CD8-positive, alpha-beta memory T cell (primary cell): ENCODE measurements at places on chromosomes 5 and 9. TPM values are rescaled to one million over a fixed set of nuclear protein-coding genes. Genes with fewer than 3 reads are reported as not detected.

NUTM2G gene
- total RNA-seq: not detected

ALDH1B1 gene
- 27.6 TPM for total RNA-seq

N4BP3 gene
- total RNA-seq: 5.2 TPM

DNA sequence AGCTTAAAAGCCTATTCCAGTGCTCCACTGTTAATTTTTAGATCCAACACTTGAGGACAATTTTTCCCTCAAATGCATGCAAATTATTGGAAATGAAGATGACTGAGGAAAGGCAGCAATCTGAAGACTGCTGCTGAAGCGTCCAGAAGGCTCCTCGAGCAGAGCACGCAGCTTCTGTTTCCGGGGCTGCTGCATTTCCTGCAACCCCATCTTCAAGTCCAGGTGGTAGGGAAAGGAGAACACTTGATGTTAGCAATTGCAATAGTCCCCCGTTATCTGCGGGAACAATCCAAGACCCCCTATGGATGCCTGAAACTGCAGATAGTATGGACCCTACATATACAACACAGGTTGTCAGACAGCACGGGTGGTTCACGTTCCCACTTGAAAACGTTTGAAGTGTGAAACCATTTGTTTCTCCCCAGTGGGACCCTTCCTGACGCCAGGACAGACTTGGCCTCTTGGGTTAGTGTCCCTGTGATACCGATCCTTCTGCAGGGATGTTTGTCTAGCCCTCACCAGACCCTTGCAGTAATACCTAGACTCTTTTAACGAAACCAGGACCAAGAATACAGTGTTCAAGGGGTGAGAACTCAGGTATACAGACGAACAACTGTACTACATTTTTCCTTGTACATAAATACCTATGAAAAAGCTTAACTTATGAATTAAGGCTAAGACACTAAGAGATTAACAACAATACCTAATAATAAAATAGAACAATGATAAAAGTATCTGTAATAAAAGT is 152.3 kb downstream of the HSD17B3 start:
- no peak for DNase-seq

DNA sequence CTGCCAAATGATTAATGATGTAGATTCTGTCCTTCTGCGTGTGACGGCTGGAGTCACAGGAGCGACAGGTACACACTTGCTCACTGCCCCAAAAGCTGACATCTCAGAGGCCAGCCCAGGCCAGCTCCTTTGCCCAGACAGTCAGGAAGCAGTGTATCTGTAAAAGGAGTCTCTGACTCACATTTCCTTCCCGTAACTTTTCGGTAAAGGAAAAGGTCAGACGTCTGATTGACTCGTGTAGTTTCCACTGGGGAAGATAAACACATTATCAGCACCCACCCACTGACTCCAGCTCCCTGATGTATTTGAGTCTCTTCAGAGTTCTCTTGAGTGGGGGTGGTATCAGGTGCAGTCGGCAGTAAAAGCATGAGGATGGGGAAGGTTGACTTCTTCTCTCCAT is 64.4 kb upstream of the WWC1 start:
- DNase-seq: no peak

GRCh38 chr5:110738503-110738811 is 350 bp upstream of the SLC25A46 start:
- no peak for DNase-seq

- DNase-seq: no peak
These were observed 39.9 kb downstream of the NEURL1B start for GRCh38 chr5:172680921-172681320.

- DNase-seq: no peak
These were observed 4.6 kb downstream of the SIT1 start for GRCh38 chr9:35646153-35646532.

- DNase-seq: no peak
These were observed 4.4 kb upstream of the DIAPH1 start for GRCh38 chr5:141623186-141623585.

GRCh38 chr5:42495914-42496313 is 72.7 kb downstream of the GHR start:
- DNase-seq: no peak

DNA sequence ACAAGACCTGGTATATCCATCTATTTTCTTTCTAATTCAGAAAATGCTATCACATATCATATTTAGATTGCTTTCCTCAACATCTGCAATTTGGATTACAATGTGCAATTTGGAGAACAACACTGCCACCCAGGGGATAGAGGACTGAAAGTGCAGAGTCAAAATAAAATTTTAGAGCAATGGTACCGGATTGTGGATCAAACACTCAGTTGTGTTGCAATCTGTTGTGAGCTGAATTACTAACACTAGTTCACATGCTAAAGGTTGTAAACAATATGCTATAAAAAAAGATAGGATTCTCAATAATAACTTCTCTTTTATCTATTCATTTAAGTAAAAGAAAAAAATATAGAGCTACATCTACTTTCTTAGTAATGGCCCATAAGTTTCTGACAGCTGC is 11.9 kb upstream of the SRFBP1 start:
- DNase-seq: no peak

DNA sequence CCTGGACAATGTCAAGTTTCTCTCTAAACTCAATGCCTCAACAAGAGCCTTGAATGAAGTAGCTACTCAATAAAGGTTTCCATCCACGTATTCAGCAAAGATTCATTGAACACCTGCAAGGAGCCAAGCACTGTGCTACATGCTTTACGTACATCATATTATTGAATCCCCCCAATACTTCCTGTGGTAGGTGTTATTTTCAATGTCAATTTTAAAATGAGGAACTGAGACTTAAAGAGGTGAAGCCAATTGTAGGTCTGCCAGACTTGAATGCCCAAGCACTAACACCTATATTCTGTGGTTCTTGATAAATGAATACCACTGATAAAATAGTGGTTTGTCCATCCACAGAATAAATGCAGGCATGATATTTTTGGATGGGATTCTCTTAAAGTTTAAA is 162.3 kb downstream of the DRD1 start:
- DNase-seq: no peak

DNA sequence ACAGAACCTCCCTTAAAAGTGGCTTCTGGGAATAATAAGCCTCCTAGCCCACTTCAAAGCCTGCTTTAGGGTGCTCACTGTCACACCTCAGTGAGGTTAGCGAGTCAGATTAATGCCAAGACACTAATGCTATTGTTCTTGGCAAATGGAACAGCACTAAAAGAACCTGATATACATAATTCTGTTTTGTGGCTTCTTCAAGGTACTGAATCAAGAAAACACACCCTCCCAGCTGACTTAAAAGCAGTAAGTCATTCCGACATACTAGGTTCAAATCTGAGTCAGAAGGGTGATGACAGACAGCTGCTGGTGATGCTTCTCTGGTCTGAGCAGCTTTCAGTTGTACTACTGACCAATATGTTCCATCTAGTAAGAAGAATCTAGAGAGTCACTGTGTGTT is 121.6 kb downstream of the OXCT1 start:
- no peak for DNase-seq
